ENCODE measurements at places on chromosomes 11 and 22.

DNA sequence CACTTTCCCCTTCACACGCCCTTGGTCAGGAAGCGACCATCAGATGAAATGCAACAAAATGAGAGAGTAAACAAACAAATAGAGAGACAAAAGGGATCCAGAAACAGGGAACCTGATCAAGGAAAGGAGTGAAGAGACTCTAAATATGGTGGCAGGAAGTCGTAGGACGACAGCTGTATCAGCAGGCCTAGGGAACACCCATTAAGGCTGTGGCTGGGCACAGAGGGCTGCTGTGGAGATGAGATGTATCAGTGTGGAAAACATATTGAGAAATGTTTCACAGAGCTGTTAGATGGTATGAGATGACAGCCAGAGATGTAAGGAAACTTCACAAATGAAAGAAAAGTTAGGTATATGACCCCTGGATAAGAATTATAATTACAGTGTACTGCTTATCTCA, 155.8 kb upstream of the MTMR2 start:
- DNase-seq: no peak

DNA sequence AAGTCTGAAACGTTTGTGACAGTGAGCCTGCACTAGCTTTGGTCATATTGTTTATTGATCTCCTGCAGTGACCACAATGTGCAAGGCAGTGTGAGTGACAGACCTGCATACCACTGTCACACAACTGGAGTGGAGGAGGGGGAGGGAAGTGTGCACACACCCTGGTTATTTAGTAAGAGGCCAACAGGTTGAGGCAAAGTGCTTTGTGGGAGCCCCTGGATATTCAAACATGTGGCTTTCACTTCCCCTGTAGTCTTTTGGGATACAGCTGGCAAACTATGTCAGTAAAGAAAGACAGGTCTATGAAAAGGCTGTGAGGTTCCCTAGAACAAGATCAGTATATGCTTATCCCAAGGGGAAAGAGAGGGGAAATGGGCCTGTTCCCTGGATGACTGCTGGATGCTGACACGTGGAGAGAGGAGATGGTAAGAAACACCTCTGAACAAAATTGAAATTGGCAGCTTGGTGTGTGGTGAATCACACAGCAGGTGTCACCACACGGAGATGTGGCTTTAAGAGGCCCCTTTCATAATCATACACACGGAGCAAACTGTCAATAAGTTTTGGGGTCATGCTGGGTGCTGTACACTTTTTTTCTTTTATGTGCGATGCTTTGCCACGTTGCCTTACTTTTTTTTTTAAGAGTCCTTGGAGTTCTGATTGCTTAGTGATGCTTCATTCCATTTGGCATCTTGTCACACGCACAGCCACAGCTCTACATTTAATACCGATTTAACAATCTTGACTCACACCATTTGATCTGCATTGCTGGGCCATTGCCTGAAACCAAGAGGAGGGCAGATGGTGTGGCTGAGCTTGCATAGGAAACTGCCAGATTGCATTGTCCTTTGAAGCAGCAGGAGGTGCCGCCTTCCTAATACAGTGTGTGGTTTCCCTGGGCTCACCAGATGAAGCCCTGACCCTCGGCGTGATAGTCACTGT, 11.3 kb downstream of the OSBP2 start:
- DNase-seq: peak; percentile 93

GRCh38 chr11:74018331-74019005, 9.6 kb upstream of the UCP3 start:
- DNase-seq: peak; percentile 67

- no peak for DNase-seq
Measured at GRCh38 chr11:115208808-115209259, 295.4 kb downstream of the CADM1 start.

GRCh38 chr22:23908587-23909205, 14.5 kb downstream of the MIF start:
- no peak for DNase-seq

DNA sequence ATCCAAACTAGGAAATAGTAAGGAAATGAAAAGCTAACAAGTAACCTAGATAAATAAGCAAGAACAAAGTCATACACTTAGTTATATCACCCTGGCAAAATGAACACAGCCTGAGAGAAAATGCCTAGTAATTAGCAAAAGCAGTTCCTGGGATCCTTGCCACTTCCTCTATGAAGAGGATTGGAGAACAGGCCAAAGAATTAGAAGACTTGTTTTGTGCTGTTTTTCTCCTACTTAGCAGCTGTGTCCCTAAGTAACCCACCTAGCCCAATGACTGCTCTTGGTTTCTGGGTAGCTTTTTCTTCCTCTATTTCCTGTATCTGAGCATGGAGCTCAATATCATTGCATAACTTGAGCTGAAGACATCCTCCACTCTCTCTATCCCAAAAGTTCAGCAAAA, 713.9 kb downstream of the ETS1 start:
- DNase-seq: no peak

- DNase-seq: no peak
Measured at GRCh38 chr22:38618682-38619081, 37.5 kb downstream of the FAM227A start.

DNA sequence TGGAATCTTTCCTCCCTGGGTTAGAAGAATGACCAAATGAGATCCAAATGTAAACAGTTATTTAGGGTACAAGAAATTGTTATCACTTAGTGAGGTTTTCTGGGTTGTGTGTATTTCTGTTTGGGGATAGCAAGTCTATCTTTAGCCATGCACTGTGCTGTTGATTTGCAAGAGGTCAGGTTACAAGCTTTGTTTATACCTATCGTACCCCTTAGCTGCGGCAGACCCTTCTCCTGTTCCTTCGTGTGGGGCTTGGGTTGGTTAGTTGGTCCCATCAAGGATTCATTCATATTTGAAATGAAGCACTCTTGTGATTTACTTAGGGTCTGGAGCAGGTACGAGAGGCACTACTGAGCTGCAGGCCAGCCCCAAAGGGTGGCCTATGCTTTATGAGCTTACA, 72.6 kb downstream of the USP35 start:
- no peak for DNase-seq

DNA sequence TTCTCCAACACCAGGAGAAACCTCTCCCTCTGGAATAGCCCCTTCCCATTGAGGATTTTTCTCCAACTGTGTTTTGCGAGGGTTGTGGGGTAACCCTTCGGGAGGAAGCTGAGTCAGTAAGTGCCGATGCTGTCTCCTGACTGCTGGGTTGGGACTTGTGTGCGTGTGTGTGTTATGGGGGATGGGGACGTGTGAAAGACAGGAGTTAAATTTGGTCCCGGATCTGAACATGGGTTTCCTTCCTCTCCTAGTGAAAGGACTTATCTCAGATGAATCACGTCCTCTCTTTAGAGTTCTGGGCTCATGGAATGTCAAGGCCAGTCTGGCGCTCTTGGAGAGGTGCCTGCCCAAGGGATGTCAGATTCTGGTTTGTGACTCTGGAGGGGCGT, 33.3 kb downstream of the KIAA1671 start:
- DNase-seq: no peak

GRCh38 chr22:36323182-36323854, 64.4 kb downstream of the MYH9 start:
- DNase-seq: no peak

GRCh38 chr11:75872887-75873416, 57.9 kb downstream of the UVRAG start:
- no peak for DNase-seq

- no peak for DNase-seq
Measured at GRCh38 chr22:47202819-47203553, 440.5 kb downstream of the TBC1D22A start.

DNA sequence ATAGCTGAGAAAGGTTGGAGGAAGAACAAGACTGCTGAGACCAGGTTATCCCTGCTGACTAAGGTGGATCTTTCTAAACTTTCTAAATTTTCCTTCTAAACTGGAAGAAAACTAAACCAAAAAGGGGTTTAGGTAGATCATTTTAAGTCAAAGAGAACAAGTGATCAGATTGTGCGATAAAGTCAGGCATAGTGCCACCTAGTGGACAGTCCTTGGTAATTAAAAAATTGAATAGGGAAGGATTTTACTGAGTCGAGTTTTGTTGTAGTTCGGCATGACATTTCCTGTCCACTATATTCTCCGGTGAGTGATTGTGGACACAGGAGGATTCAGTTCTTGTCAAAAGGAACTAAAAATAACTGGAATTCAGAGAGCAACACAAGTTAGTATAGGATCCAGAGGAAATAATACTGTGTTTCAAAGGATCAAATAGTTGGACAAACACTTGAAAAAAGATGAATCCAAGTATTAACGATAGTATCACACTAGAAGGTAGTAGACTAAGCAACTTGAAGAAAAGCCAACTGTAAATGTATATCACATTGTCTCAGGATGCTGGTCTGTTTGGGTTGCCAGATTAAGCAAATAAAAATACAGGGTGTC, 1236.4 kb downstream of the FAM181B start:
- DNase-seq: no peak

DNA sequence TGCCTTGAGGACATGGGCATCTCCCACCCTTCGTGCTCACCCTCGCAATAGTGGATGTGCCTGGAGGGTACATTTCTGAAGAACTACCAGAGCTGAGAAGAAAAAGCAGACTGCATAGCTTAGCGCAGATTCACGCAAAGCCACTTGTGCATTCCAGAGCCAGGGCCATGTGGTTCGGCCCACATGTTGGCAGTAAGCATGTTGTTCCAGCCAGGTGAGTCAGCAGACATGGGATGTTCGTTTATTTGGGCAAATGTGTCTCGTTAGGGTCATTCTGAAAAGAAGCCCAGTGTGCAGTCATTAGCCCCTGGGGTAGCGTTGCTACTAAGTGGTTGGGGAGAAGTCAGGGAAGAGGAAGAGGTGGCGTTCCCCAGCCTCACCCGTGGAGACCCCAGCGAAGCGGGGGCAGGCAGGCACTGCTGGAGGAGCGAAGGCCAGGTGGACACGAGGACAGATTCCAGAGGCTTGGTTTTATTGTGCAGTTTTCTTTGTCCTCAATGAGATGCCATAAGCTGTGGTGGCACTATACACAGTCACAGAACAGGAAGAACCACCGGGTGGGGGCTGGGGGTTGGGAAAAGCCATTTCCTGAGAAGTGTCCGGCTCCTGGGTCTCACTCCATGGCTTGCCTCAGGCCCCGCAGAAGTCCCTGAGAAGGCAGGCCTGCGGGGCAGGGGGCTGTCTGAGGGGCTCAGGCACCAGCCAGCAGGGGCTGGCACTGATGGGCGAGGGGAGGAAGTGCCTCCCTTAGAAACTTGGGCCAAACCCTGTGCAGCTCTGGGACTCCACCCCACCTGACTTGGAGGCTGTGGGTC, 5.0 kb downstream of the THY1 start:
- peak; percentile 83 for DNase-seq

- DNase-seq: no peak
Measured at GRCh38 chr11:11980841-11981308, 27.6 kb downstream of the DKK3 start.

DNA sequence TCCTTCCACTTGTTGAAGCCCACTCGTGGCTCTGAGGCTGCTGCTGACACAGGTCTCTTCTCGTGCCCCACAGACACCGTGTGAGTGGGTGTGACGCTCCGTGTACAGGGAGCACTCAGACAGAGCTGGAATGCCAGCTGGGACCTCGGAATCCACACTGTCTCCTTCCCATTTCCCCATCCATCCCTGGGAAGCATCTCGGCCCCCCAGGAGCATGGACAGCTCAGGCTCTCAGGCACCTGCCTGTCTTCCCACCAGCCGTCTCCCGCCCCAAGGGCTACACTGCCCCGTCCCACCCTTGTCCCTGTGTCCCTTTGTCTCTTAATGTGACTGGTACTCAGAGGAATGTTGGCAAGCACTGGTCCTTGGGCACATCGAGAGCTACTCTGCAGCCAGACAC, 63.8 kb downstream of the ARHGAP8 start:
- DNase-seq: no peak

DNA sequence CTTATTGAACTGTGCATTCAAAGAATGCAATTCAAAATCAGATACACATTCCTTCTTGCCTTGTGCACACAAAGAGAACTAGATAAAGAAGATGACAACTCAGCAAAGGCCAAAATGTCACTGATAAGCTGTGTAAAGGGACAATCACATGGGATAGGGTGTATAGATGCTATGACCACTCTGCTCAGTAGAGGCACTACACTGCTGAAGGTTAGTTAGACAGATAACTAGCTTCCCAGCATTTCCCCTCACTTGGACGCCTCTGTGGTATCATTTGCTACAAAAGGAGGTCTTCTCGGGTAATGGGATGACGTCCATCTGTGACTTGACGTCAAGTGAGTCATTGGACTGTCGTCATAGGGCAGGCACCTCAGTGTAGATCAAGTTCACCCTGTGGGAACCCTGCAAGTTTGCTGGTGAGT, 424.9 kb upstream of the CCDC90B start:
- DNase-seq: no peak

DNA sequence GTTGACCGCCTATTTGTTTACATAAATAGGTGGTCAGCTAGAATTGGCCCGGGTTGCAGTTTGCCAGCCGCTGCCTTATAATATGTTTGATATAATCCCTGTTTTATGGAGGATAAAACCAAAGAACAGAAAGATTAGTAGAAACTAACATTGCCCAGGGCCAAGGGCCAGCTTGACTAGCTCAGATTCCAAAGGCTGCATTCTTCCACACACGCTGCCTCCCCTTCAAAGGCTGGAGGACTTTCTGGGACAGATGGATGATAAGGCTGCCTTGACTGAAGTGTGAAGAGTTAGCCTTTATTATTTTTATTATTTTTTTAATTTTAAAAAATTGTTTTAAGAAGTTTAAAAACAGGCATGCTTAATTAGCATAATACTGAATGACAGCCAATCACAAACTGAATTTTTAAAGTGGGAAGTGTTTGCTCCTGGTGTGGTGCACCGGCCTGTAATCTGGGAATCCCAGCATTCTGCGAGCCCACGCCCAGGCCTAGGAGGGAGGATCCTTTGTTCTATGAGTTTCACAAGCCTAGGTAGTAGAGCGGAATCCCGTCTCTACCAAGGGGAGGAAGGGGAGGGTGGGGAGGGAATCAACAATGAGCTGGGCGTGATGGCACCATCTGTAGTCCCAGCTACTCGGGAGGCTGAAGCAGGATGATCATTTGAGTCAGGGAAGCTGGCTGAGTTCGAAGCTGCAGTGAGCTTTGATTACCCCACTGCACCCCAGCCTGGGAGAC, 114.9 kb downstream of the NAV2 start:
- no peak for DNase-seq

GRCh38 chr11:117919781-117920221, 9.4 kb downstream of the TMPRSS13 start:
- no peak for DNase-seq

GRCh38 chr22:47201996-47202818, 439.8 kb downstream of the TBC1D22A start:
- no peak for DNase-seq

GRCh38 chr11:119374632-119375336, 6.7 kb downstream of the USP2 start:
- DNase-seq: no peak

DNA sequence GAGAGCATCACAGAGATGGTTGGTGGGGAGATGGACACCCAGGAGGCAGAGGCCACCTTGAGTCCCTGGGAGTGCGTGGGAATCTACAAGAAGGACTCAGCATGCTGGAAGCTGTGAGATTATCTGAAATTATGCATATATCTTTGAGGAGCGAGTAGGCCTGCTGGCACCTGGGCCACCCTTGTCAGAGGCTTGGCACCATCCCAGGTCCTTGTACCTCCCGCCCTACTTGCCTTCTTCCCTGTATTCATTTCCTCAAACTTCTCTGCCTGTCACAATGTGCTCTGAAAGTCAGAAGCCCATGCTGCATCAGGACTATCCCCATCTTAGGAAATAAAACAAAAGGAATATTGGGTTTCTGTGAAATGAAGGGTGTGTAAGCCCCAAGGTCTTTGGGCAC, 133.0 kb upstream of the CSNK2A3 start:
- DNase-seq: no peak

- no peak for DNase-seq
Measured at GRCh38 chr11:101096036-101096704, 33.4 kb downstream of the PGR start.

Data from GM04503 (cell line).